ENCODE measurements at places on chromosomes 2 and 18. TPM values are rescaled to one million over a fixed set of nuclear protein-coding genes. Genes with fewer than 3 reads are reported as not detected.

DNA sequence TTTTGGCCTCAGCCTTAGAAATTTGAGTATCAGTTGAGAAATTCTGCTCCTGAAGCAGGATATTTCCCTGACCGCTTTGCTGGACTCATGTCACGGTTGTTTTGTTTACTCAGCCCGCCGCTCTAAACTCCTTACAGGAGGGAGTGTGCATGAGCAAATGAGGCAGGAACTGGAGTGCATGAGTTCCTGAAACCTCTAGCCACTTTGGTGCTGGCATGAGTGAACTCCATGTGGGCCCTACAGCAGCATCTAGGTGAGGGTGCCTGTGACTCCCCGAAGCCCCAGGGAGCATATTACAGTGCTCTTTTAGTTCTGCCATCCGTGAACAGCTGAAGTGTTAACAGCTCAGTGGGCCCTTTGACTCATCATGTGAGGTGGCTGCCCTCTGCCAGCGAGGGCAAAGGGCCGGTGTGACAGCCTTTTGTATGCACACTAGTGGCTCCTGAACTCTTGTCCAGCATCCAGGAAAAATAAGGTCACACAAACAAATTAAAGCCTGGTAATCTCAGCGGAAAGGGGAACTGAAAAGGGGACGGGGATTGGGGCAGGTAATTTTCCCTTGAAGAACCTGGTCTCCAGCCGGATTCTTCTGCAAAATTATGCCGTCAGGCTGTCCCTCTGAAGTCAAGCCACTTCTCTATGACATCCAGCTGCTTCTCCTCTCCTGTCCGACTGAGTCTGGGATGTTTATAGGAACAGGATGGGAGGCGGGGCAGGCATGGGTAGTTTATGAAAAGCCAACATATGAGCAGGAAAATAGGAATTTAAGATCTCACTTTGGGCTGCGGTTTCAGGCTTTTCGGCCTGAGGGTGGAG is 1668.7 kb downstream of the SUCLG1 start:
- DNase-seq = no peak
- no peaks in the 10 kb centered on the region for H3K36me3 ChIP-seq
- H3K27me3 ChIP-seq = no peaks in the 10 kb centered on the region
- H3K27ac ChIP-seq = no peak overlapping the region

- peak; percentile 93 for DNase-seq
- peak overlapping the region; percentile 98 for H3K27ac ChIP-seq
- H3K27me3 ChIP-seq = no peaks in the 10 kb centered on the region
- H3K4me1 ChIP-seq = peaks cover 87% of the 10 kb centered on the region
- H3K4me3 ChIP-seq = peak overlapping the region; percentile 62
- no peaks in the 10 kb centered on the region for H3K36me3 ChIP-seq
These were observed 36.0 kb upstream of the EML4 start for GRCh38 chr2:42132966-42133641.

DNA sequence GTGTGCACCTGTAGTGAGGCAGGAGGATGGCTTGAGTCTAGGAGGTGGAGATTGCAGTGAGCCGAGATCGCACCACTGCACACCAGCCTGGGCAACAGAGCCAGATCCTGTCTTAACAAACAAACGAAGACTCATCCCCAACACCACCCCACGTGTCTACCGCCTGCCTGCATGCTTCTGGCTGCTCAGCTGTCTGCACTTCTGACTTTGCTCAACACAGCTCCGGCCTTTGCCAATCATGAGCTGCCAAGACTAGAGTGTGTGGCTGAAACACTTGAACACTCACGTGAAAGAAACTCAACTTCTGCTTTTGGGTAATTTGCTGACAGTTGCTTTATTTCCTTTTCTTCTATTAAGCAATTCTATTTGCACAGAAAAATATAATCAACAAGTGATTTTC is 32.1 kb upstream of the SP3 start:
- no peaks in the 10 kb centered on the region for H3K36me3 ChIP-seq
- no peak overlapping the region for H3K4me3 ChIP-seq
- H3K4me1 ChIP-seq = peaks cover 5% of the 10 kb centered on the region
- no peak for DNase-seq
- H3K27me3 ChIP-seq = peaks cover 8% of the 10 kb centered on the region

GRCh38 chr2:240464514-240465241 is 29.2 kb downstream of the GPC1 start:
- no peaks in the 10 kb centered on the region for H3K36me3 ChIP-seq
- no peaks in the 10 kb centered on the region for H3K27me3 ChIP-seq
- no peak overlapping the region for H3K27ac ChIP-seq
- H3K4me1 ChIP-seq = no peaks in the 10 kb centered on the region
- H3K4me3 ChIP-seq = no peak overlapping the region

DNA sequence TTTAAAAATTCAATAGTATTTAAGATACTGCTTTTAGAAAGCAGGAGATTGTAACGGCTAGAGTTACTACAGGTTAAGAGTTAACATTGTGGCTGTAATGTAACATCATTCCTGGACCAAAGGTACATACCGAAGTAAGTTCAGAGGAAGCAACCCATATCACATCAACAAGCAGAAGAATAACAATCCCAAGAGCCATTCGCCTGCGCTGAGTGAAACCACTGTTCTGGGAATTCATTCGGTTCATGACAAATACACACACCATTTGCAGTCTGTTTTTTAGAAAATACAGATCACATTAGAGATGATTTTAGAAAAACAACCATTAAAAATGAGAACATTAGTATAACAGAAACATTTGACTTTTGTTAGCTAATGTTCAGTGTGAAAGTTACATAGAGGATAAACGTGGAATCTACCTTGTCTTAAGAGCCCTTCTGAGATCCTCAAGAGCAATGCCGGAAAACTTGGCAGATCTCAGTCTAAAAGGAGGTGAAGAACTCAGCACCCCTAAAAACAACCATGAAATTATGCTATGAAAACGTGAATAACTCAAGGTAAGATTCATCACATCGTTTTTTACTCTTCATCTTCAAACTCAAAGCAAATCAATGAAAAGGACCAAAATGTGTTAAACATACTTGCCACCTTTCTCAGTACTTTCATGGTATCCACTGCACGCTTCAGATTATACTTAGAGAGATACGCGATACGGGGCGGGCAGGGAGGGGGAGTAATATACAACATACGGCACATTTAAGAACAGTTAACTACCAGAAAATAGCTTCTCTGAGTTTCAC is 1.2 kb downstream of the SLC35F5 start:
- H3K4me1 ChIP-seq = peaks cover 28% of the 10 kb centered on the region
- peak overlapping the region; percentile 87 for H3K4me3 ChIP-seq
- H3K27me3 ChIP-seq = no peaks in the 10 kb centered on the region
- peak overlapping the region; percentile 99 for H3K27ac ChIP-seq
- DNase-seq = no peak
- H3K36me3 ChIP-seq = peaks cover 18% of the 10 kb centered on the region

GRCh38 chr2:23618794-23619530 is 234.0 kb downstream of the KLHL29 start:
- peaks cover 2% of the 10 kb centered on the region for H3K36me3 ChIP-seq
- H3K4me3 ChIP-seq = no peak overlapping the region
- peaks cover 8% of the 10 kb centered on the region for H3K4me1 ChIP-seq
- no peak for DNase-seq
- H3K27ac ChIP-seq = no peak overlapping the region

DNA sequence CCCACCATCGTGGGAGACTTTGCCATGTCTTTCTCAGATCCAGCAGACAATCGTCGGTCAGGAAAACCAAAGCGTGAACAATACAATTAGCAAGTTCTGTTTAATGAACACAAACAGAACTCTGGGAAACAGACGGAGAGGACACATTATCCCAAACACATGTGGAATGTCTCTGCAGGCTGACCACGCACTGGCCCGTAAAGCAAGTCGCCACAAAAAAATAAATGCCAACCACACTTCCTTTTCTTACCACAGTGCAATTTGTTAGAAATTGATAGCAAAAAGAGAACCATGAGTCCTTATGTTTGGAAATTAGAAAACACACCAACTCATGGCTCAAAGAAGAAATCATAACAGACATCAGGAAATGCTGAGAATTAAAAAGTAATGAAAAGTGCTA is 210.9 kb downstream of the TWIST2 start:
- no peak for DNase-seq
- H3K27me3 ChIP-seq = no peaks in the 10 kb centered on the region

TNFRSF11A gene
- total RNA-seq = 9.1 TPM

CROCC2 gene
- not detected for total RNA-seq
